ENCODE measurements at places on chromosomes 1 and 21.

- no peak for DNase-seq
These were observed 29.6 kb downstream of the SLC37A1 start for GRCh38 chr21:42543106-42543847.

GRCh38 chr1:37741130-37741529 is 23.8 kb downstream of the EPHA10 start:
- DNase-seq = no peak

DNA sequence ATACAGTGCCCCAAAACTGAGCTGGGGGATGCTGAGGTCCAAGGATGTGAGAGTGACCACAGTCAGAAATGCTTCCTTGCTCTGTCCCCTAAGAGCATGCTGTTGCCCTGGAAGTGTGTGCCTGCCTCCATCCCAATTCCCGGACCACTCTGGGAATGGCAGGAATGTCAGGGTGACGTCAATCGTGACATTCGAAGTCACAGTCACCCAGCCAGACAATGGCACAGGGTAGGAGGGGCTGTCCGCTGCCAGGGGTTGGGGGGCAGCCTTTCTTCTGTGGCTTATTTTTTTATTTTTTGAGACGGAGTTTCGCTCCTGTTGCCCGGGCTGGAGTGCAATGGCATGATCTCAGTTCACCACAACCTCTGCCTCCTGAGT is 22.3 kb downstream of the MEF2D start:
- DNase-seq = no peak

GRCh38 chr1:80448081-80448480 is 1352.7 kb upstream of the ADGRL2 start:
- DNase-seq = no peak

DNA sequence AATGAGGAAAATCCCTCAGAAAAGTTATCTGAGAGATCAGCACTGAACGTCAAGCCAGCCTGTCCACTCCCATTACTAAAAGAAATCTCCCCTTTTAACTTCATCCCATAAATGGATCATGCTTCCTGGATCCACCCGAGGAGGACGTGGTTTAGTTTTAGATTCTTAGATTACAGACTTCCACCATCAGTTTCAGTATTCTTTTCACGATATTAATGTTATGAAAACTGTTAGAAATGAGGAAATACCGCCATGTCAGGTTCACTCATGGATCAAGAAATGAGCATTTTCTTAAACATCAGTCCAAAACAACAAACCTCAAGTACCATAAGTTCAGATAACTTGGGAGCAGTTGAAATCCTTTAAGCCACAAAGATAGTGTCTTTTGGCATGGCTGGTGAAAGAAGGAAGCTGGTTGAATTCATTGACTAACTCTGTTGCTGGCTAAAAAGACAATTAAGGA is 49.8 kb downstream of the NFIA start:
- DNase-seq = no peak

DNA sequence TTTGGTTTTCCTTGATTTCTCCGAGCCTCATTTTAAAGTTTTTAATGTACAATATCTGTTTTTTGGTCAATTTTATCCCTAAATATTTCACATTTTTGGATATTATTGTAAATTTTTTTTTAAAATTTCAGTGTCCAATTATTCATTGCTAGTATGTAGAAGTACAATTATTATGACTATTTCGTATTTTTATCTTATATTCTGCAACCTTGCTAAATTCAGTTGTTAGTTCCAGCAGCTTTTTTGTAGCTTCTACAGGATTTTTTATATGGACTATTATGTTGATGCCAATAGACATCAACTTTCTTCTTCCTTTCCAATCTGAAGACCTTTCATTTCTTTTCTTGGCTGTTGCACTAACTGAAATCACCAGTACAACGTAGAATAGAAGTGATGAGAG is 4.1 kb upstream of the PLA2G2F start:
- DNase-seq = no peak

GRCh38 chr1:202201266-202201665 is 7.7 kb downstream of the LGR6 start:
- DNase-seq = no peak

DNA sequence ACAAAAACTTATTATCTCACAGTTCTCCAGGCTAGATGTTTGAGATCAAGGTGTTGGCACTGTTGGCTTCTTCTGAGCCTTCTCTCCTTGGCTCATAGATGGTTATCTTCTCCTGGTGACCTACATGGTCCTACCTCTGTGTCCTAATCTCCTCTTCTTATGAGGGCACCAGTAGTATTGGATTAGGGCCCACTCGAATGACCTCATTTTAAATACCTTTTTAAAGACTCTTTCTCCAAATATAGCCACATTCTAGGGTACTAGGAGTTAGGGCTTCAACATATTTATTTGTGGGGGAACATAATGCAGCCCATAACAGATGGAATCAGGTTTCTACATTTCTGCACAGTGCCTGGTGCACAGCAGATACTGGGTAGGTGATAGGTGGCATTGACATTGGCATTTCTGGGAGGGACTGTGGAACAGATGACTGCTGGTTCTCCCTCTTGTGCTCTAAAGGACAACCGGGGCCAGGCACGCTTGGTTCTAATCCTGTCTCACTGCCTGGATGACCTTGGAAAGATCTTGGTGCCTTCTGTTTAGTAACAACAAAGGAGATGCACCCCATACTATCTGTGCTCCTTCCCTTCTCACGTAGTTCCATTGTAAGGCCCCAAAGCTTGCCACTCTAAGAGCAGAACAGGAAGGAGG is 140.3 kb downstream of the PLPP3 start:
- DNase-seq = no peak

DNA sequence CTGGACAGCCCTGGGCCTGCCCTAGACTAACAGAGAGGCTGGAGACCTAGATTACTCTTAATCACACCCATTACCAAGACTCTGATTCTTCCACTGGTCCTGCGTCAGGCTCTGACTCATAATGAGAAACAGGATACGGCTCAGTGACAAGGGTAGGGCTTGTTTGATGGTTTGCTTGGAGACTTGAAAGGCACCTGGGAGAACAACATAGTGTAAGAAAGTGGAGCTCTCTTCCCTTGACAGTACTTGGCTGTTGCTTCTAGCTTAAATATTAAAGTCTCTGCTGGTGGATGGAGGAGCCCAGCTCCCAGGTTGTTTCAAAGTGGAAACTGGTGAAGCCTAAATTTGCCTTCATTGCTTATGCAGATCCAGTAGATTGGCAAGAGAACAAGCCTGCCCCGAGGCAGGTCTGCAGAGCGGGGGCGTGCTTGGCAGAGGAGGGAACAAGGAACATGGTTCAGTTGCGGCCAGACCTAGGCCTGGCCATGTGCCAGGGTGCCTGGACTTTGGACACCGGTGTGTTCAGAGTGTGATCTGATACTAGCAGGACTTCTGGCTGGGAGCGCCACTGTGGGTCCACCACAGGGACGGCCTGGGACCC is 480.6 kb downstream of the CAMTA1 start:
- no peak for DNase-seq

- no peak for DNase-seq
These were observed 510.1 kb upstream of the CXADR start for GRCh38 chr21:17002594-17003257.

DNA sequence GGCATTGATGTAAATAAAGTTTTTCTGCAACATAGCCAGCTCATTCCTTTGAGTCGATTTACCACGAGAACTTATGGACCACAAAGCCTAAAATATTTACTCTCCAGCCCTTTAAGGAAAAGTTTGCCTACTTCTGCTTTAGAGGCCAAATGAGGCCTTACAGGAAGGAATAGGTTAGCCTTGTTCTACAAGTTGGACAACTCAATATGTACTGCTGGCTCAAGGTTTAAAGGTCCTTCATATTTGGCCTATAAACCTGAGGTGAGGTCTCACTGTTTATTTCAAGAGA is 144.5 kb upstream of the DNAH14 start:
- DNase-seq = no peak

- no peak for DNase-seq
These were observed 31.5 kb downstream of the RIMS3 start for GRCh38 chr1:40633931-40634376.

DNA sequence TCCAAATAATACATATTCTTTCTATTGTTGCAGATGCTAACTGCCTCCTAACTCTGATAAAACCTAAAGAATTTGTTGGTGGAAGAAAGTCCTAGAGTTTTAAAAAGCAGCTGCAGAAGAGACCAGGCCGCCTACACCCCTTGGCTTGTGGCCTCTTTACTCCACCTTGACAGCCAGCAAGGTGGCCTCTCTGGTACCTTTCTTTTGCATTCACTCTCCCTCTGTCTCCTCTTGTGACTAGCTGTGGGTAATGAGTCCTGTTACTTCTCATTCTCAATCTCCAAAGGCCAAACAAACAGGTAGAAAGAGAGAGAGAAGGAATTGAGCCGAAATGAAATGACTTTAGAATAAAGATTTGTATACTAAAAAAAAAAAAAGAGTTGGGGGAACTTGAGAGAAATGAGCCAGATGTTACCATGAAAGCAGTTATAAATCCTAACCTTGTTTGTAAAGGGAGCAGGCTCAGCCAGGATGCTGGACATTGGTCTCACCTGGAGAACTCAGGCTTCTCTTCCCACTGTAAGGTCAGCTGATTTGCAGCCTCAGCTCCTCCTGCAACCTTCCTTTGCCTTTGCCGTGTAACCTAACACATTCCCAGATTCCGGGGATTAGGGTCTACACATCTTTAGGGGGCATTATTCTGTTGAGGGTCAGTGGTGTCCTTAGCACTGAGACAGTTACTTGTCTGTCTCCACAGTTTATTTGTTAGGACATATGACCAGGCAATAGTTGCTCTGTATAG is 164.1 kb upstream of the IRF2BP2 start:
- DNase-seq = no peak

GRCh38 chr1:58006421-58007046 is 540.0 kb downstream of the OMA1 start:
- no peak for DNase-seq

DNA sequence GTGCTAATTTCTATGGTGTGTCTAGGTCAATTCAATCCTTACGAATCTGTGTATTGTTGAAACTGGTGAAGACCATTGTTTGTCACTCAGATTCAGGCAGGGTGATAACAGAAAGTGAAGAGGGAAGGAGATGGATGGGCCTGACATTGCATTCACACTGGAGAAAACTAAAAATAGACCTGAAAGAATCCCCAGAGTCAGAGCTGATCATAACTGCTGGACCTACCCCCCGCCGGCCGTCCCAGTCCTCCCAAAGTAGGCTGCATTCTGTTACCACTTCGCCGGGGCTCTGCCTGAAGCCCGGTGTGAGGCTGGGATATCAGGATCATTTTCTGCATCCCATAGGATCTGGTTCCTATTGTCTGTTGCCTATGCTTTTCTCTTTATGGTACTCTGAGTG is 121.1 kb downstream of the NUF2 start:
- DNase-seq = no peak

- DNase-seq = no peak
These were observed 903.9 kb upstream of the ADGRL2 start for GRCh38 chr1:80896781-80897356.

- DNase-seq = no peak
These were observed 55.5 kb downstream of the LDLRAD2 start for GRCh38 chr1:21867451-21867996.

DNA sequence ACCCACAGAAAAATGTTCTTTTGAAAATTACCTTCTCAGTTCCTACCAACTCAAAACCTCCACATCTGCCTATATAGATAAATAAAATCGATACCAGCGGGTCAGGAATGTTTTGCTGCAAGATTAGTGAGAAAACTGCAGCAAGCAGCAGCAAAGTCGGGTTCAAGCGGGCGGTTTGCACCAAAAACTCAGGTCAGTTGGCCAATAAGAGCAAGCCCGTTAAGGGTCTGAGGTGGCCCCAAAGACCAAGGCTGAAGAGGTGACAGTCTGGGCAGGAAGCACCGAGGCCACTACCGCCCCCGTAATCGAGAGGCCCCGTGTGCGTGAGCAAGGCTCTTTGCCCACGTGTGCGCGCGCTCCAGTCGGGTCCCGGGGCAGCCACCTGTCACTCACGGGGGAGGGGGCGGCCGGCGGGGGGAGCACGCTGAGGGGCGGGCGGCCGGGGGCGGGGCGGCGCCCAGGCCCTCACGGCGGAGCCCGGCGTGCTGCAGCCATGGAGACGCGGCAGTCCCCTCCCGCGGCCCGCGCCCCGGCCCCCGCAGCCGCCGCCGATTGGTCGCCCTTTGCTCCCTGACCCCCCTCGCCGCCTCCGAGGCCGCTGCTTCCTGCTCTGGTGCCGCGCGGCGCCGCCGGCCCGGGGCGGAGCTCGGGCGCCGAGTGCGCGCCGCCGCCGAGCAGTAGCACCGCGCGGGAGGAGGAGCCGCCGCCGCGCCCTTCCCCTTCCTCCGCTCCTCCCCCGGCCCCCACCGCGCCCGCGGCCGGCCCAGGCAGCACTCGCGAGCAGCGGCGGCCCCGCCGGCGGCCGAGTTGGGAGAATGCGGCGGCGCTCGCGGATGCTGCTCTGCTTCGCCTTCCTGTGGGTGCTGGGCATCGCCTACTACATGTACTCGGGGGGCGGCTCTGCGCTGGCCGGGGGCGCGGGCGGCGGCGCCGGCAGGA is at the start of gene GALNT2:
TSS of gene GALNT2 (plus strand) at position 773 of the 939 bp plus-strand sequence. CDS start at position 816, 43 bp downstream.
- DNase-seq = peak; percentile 84

GRCh38 chr1:19967808-19968207 is 11.6 kb downstream of the PLA2G2A start:
- no peak for DNase-seq

- DNase-seq = no peak
These were observed 114.4 kb downstream of the DMRTA2 start for GRCh38 chr1:50308878-50309277.

DNA sequence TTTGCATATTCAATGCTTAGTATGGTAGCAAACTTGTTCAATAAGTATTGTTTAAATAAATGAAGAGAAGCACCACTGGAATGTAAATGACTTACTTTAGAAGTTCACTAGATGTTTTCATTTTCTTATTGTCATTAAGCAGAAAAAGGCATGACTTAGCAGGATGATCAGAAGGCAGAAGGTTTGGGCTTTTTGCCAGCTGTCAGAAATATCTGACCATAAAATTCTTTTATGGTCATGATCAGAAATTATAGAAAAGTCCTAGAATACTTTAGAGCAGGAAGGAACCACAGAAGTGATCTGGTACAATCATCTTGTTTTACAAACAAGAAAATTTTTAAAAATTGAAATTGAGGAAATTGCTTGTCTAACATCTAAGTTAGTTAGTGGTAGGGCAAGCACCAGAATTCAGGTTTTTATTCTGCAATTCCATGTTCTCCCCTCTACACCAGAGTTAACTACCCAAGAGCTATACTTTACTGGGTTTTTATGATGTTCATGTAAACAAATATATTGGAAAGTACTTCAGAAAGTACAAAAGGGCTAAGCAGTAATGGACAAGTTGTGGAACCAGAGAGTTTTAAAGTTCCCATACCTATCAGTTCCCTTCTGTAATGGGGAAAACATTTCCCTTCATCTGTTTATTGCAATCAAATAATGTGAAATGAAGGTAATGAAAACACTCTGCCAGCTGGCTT is 10.1 kb downstream of the FMO5 start:
- no peak for DNase-seq

- DNase-seq = no peak
These were observed 39.3 kb downstream of the HLCS start for GRCh38 chr21:36926989-36927718.

DNA sequence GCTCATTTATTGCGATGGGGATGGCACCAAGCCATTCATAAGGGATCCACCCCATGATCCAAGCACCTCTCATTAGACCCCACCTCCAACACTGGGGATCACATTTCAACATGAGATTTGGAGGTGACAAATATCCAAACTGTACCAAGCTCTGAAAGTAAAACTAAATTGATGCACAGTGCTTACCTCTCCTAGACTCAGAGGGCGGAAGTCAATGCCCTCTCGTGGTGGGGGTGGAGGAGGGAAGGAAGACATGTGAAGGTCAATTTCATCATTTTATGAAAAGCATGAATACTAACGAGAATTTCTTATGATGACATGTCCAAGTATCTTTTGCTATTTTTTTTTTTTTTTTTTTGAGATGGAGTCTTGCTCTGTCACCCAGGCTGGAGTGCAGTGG is 120.0 kb downstream of the PGBD5 start:
- DNase-seq = no peak

GRCh38 chr1:104648269-104648691 is 898.6 kb downstream of the AMY1C start:
- DNase-seq = no peak

Data from memory B cell (primary cell).